Neural crest cell (in vitro differentiated cells): ENCODE measurements at places on chromosomes 11 and 22.

GRCh38 chr22:39537975-39538374 lies 5.4 kb upstream of the RPS19BP1 start:
- no peak for DNase-seq

DNA sequence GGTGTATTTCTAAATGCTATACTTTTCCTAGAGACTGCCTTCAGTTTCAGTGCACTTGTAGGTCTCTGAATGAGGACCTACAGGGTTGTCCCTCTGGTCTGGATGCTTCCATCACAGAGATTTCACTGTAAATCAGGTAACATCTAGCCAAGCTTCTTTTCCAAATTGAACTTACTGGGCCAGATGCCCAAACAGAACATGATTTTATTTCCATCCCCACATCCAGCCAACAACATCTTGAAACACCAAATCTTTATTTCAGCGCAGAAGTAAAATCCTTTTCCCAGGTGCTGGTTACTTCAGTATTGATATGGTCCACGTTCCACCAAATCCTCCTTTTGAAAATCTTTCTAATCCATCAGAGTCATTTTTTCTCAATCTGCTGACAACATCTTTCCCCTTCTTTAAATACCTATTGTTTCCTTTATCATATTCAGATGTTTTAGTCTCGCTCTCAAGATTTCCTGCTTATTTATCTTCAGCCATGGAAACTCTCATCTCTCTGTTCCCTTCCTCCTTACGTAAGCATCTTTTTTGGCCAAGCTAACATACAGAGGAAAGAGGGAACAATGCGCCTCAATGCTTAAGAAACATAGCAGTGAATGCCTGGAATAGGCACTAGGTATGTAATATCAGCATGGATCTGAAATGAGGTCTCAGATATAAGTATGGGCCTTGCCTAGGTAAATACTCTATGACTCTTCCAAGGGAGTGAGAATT lies 201.2 kb upstream of the MTNR1B start:
- DNase-seq = no peak

- DNase-seq = no peak
Observed at GRCh38 chr11:67491276-67492068, 8.6 kb downstream of the AIP start.

- DNase-seq = no peak
Observed at GRCh38 chr22:47238690-47239473, 476.4 kb downstream of the TBC1D22A start.
